Motor neuron (in vitro differentiated cells): ENCODE measurements at places on chromosomes 11 and 22. TPM values are rescaled to one million over a fixed set of nuclear protein-coding genes. Genes with fewer than 3 reads are reported as not detected.
A peak's percentile ranks its signal among the peaks of the same experiment; 100 is the strongest.

DNA sequence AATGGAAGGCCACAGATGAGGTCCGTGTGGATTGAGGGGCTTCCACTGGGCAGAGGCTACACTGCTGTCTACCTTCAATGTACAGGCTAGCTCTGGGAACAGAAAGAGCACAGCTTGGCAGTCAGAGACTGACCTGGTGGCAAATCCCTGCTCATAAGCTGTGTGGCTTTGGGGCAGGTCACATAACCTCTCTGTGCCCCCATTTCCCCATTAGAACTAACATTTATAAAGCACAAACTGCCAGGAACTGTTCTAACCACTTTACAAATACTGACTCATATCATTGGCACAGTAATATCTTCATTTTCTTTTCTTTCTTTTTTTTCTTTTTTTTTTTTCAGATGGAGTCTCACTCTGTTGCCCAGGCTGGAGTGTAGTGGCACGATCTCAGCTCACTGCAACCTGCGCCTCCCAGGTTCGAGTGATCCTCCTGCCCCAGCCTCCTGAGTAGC lies 3.1 kb downstream of the FOSL1 start:
- no peak for ATAC-seq

GRCh38 chr11:68040101-68040956 lies 1.5 kb downstream of the TCIRG1 start:
- ATAC-seq = no peak

DNA sequence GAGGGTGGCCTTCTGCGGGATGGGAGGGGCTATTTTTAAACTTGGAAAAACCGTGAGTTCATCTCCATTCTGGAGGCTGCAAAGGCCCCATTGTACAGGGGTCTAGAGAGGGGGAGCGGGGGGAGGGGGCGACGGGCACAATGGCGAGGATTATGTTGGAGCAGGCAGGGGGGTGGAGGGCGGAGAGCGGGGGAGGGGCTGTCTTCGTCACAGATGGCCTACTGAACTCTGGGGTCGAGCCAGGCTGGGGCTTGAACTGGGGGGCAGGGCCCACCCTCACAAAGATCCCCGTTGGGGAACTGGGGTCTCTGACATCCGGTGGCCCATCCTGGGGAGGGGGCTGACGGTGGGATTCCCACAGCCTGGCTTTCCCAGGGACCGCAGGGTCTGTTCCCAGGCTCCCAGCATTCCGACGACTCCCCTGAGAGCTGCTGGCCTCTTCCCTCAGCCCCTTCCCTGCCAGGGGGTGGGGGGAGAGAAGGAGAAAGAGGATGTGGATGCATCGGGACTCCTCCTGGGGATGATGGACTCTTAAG lies 3.4 kb upstream of the MCAM start:
- ATAC-seq = no peak

The CASP5 gene
- total RNA-seq = not detected in 2 replicates

DNA sequence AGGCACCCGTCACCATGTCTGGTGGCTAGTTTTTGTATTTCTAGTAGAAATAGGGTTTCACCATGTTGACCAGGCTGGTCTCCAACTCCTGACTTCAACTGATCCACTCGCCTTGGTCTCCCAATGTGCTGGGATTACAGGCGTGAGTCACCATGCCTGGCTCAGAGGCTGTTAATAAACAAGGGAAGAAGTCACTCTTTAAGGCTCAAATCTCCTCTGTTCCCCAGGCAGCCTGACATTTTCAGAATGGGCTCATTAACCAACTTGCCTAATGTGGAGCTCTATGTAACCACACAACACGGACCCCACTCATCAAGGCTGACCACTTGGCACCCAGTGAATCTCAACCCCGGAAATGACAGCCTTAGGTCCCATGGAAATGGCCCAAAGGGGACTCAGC lies 24.1 kb downstream of the APOL3 start:
- no peak for ATAC-seq

DNA sequence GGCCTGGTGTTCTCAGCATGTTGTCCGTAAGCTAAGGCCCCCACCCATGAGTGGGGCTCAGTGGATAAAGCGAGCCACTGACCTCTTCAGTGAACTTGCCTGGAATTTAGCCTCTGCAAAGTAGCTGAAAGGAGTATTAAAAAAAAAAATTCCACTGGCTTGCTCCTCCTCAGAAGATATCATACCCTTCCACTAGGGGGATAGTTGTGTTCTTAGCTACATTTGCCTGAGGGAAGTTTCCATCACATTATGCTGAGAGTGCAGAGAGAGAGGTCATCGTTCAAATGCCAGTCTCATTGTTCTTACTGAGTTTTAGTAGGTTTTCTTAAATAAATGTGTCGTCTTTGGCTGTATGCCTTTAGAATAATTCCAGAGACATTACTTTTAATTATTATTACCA lies 879.7 kb downstream of the JRKL start:
- no peak for ATAC-seq

GRCh38 chr22:24423519-24424000 lies 3.8 kb upstream of the ADORA2A start:
- ATAC-seq = peak; percentile 70
